RCC 7860 (cell line): ENCODE measurements at places on chromosomes 7 and 10.

DNA sequence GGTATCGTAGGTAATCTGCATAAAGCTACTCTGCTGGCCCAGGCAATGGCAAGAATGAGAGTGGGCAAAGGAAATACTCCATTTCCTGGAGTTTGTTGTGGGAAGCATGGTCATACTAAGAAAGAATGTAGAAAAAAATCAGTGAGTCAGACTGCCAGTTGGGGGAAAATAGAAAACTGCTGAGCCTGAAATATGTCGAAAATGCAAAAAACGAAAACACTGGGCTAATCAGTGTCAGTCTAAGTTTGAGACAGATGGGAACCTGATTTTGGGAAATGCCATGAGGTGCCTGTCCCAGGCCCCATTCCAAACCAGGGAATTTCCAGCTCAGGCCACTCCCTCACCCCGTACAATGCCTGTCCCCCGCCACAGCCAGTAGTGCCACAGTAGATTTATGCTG lies 150.0 kb downstream of the ZNF33B start:
- peak; percentile 83 for DNase-seq

GRCh38 chr7:31408140-31408729 lies 67.7 kb upstream of the NEUROD6 start:
- DNase-seq, result peak; percentile 92

- DNase-seq, result no peak
Observed at GRCh38 chr10:82068501-82068900, 193.5 kb downstream of the NRG3 start.

GRCh38 chr7:145293228-145293701 lies 457.4 kb upstream of the TPK1 start:
- DNase-seq, result no peak

- no peak for DNase-seq
Observed at GRCh38 chr7:159031750-159032149, 112.9 kb downstream of the VIPR2 start.

DNA sequence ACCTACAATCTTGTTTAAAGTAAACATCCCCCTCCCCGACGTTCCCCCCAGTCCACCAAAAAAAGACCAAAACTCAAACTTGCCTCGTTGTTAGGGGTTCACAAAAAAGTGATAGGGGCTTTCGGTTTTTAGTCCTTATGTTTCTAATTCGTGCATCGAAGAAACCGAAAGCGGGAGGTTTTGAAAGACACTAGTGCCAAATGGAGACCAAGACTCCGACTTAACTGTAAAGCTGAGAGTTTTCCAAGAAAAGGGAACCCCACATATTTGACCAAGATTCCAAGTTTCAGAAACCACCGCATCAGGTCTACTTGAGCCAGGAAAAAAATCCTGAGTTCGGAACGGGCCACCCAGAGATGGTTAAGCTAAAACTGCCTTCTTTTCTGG lies 534 bp downstream of the PSMA2 start:
- DNase-seq, result no peak

- DNase-seq, result no peak
Observed at GRCh38 chr7:153404124-153404523, 644.6 kb downstream of the ACTR3B start.

DNA sequence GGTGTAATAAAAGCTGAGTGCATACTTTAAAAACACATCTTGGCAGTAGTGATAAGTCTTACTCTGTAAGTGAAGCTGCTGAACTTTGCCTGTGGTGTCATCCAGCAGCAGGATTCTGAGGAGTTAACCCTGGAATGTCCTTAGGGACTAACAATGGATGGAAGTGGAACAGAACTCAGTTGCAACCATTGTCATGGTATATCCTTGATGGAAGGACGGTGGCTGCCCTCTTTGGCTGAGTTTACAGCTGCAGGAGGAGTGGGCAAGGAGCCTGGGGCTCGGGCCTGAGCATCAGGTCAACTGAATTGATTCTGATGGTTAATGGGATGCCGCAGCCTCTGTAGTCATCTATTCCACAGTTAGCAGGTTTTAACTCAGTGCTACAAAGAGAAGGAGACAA lies 56.2 kb downstream of the MRC1 start:
- DNase-seq, result no peak

GRCh38 chr7:82549616-82550285 lies 106.2 kb upstream of the CACNA2D1 start:
- no peak for DNase-seq

DNA sequence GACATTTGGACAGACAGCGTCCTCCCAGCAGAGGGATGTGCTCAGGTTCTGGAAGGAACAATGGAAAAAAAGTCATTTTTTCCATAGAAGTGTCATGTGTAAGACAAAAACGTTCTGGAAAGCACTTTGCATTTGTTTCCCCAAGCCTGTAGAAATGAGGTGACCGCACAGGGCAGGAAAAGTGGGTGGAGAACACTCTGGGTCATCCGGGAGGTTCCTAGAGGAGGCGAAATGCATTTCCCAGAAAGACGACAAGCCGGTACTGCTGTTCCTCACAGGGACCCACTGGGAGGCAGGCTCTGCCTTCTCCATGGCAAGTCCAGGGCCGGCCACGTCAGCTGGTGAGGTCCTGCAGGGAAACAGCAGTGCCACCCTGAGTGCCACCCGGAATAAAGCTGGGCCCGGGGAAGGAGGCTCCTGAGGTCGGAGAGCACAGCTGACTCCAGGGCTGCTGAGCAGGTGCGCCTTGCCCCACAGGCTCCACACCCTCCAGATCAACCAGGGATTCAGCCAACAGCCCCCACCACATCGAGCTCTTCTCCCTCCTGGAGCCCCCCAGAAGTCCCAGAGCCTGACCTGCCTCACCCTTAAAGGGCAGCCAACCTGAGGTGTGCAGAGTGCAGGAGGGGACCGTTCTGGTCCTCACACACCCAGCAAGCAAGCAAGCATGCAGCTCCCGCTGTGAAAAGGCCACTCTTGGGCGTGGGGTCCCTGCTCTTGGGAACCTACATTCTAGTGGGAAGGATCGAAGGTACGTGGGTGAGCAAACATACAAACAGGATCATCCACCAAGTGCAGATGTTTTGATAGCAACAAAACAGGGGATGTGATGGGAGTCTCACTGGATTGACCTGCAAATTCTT lies 28.8 kb upstream of the INPP5A start:
- no peak for DNase-seq

DNA sequence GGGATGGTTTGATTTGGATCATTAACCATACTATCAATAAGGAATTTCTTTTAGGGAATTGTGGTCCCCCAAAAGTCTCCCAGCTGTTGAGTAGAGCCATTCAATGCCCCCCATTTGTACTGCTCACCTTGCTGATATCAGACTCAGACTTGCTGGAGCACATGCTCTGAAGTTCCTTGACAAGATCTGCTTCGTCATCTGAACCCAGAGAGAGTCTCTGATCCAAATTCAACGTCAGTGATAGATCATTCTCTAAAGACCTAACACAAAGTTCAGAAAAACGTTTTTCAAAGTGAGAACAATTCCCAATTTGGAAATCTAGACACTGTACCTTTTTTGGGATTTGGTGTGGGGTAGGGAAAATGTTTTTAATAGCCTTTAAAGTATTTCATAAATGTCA lies 153.9 kb downstream of the CTTNBP2 start:
- no peak for DNase-seq

DNA sequence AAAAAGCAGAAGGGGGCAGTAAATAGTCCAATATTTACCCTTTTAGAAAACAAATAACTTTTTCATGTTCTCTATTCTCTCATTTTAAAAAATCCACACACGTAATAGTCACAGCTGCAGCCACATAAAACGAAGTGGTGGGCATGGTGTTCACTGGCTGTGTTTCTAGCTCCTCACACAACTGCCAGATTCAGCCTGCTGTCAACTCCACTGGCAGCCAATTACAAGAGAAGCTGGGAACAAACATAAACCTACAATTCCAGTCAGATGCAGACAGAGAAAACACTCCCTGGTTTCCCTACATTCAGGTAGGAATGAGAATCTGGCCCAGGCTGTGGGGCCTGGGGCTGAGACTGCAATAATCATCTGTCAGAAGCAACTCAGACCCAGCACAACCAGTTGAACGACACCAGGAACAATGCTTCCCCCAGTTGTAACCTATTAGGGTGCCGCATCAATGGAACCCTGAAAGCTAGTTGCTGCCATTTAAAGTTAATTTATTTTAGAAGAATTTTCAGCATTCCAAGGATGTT lies 29.1 kb downstream of the ERCC6 start:
- no peak for DNase-seq

DNA sequence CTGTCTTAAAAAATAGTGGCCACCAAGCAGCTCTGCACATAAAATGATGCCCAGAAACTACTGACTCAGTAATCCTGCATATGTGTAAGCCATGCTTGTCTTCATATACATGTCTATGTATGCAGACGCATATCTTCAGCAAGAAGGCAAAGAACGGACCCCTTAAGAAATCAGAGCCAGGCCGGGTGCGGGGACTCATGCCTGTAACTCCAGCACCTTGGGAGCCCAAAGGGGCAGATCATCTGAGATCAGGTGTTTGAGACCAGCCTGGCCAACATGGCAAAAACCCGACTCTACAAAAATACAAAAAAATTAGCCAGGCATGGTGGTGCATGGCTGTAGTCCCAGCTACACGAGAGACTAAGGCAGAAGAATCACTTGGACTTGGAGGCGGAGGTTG lies 295.0 kb downstream of the TCERG1L start:
- DNase-seq, result no peak

DNA sequence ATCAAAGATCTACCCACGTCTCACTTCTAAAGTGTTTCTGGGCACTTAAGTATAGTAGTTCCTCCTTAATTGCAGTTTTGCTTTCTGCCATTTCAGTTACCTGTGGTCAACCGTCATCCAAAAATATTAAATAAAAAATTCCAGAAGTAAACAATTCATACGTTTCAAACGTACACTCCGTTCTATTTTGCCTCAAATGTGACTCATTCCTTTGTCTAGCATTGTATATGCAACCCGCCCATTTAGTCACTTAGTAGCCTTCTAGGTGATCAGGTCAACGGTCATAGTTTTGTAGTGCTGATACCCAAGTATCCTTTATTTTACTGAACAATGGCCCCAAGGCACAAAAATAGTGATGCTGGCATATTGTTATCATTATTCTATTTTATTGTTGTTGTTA lies 33.8 kb downstream of the HGF start:
- DNase-seq, result no peak

GRCh38 chr7:101397770-101398324 lies 35.2 kb downstream of the COL26A1 start:
- no peak for DNase-seq

- DNase-seq, result peak; percentile 33
Observed at GRCh38 chr10:112375721-112376395, 1.9 kb downstream of the ACSL5 start.

DNA sequence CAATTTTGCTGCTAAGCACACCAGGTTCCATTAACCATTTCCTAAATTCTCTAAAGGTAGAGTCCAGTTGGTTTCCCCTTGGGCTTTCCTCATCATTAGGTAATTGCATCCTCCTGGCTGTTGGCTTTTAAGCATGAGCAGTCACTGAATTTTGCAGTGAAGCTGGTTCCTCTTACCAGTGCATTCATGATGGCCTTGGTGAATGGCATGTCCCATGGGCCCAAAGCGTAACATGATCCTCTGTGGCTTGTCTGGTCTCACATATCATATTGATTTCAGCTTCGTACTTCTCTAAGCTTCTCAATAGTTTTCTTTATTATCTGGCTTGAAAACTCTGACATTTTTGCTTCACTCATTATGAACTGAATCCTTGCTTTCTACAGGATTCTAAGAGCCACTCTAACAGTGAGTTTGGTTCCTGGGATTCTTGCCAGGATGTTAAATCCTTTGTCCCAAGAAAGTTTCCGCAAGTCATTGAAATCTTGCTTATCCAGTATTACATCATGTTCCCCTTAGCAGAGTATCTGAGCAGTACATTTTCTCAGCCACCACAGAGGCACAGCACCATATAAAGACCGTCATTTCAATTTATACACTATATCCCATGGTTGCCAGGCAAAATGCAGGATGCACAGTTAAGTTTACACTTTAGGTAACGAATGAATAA lies 134.2 kb downstream of the PTN start:
- DNase-seq, result no peak

- peak; percentile 21 for DNase-seq
Observed at GRCh38 chr10:37733822-37734221, 123.6 kb downstream of the ZNF248 start.

DNA sequence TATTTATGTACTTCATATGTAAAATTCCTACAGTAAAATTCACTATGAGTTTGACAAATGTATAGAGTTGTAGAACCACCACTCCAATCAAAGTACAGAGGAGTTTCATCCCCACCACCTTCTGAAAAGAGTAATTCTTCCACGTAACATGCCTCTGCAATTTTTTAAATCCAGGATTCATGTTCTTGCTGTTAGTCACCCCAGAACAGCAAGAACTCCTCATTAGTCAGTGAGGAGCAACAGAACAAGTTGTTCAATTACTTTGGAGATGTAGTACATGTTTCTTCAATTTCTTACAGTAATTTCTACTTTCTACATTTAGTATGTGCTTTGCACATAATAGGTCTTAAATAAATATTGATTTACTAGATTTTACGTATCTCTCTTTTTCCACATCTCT lies 248.1 kb downstream of the ABCA13 start:
- DNase-seq, result no peak

GRCh38 chr10:113236998-113237397 lies 287.0 kb downstream of the TCF7L2 start:
- DNase-seq, result no peak

DNA sequence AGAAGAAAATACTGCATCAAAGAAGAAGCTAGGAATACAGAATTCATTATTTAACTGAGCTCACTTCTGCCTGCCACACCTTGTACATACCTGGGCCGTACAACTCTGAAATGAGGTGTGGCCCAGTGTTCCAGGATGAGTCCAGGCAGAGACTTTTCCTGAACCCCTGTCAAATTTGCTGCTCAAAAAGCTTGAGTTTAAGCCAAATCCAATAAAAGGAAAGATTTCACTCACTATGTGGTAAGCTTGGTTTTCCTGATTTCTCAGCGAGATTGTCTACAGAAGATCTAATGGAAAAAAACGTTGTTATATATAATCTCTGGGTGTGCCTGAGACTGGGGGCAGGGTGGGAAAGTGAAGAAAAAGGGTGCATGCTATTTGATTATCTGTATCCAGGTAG lies 72.1 kb upstream of the EGFR start:
- DNase-seq, result no peak

DNA sequence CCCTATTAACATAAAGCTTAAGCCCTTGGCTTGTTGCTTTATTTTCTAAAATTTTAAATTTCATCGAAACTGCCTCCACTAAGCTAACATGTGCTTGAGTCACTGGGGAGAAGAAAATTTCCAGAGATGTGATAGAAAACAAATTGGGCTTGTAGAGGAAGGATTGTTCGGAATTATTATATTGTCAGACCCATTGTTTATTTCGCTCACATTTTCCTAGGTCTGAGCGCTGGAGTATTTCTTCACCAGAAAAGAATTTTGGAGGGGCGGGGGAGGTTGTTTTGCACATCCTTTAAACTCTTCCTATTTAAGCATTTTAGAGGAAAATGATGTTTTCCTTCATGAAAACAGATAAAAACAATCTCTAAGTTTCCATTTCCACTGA lies 29.1 kb downstream of the CELF2 start:
- DNase-seq, result no peak

GRCh38 chr7:4297918-4298219 lies 384.2 kb upstream of the FOXK1 start:
- DNase-seq, result no peak

DNA sequence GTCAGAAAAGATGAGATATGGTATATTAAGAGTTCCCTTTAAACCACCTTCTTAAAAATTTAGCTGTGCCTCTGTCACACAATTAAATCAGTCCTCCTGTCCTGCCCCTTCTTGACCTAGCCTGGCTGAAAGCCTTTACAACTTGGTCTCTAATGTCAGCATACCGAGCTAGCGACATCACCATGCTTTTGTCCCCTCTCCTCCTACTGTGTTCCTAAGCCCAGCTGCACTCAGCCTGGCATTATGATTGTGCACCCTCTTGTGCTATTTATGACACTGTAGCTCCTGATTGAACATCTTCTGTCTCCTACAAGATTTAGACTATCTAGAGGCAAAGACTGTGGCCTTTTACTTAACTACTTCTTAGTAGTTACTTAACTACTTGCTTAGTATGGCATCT lies 29.2 kb downstream of the TDRD1 start:
- no peak for DNase-seq
